ENCODE measurements at places on chromosomes 6 and 20. TPM values are rescaled to one million over a fixed set of nuclear protein-coding genes. Genes with fewer than 3 reads are reported as not detected.

The POU5F1 gene
- 0.20 TPM for total RNA-seq

The RCAN2 gene
- total RNA-seq = 0.65 TPM

The GPLD1 gene
- 0.10 TPM for total RNA-seq

The SIRPD gene
- 0.17 TPM for total RNA-seq

The TEAD3 gene
- total RNA-seq = 0.07 TPM

The TUBE1 gene
- 14.9 TPM for total RNA-seq

DNA sequence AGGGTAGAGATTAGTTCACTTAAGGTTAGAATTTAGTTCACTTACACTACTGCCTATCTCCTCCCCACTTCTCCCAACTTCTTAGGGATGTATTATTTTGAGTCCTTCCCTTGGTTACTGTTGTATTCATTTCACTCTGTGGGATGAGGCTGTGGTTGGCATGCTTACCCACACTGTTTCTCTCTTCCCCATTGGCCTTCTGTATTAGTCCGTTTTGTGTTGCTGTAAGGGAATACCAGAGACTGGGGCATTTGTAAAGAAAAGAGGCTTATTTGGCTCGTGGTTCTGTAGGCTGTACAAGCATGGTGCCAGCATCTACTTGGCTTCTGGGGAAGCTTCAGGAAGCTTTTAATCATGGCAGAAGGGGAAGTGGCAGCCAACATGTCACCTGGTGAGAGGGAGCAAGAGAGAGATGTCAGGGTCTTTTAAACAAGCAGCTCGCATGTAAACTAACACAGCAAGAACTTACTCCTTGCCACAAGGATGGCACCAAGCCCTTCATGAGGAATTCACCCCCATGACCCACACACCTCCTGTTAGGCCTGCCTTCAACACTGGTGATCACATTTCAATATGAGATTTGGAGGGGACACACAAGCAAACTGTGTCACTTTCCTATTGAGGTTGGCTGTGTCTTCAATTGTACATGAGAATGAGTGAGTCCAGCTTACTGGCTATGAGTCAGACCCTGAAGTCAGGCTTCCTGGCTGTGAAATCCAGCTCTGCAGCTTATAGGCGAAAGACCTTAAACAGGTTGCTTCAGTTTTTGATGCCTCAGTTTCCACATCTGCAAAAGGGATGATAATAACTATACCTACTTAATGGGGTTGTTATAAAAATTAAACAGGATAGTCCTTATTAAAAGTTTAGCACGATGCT, 53.3 kb downstream of the SYNDIG1 start:
- no peaks in the 10 kb centered on the region for H3K36me3 ChIP-seq
- no peaks in the 10 kb centered on the region for H3K27me3 ChIP-seq
- H3K4me1 ChIP-seq = peaks cover 2% of the 10 kb centered on the region
- no peak overlapping the region for H3K4me3 ChIP-seq

- no peak for DNase-seq
- no peak overlapping the region for H3K4me3 ChIP-seq
- H3K27me3 ChIP-seq = peaks cover 10% of the 10 kb centered on the region
- no peaks in the 10 kb centered on the region for H3K36me3 ChIP-seq
- H3K4me1 ChIP-seq = no peaks in the 10 kb centered on the region
- no peak overlapping the region for H3K27ac ChIP-seq
Observed at GRCh38 chr6:163387317-163387716, 27.2 kb upstream of the QKI start.

DNA sequence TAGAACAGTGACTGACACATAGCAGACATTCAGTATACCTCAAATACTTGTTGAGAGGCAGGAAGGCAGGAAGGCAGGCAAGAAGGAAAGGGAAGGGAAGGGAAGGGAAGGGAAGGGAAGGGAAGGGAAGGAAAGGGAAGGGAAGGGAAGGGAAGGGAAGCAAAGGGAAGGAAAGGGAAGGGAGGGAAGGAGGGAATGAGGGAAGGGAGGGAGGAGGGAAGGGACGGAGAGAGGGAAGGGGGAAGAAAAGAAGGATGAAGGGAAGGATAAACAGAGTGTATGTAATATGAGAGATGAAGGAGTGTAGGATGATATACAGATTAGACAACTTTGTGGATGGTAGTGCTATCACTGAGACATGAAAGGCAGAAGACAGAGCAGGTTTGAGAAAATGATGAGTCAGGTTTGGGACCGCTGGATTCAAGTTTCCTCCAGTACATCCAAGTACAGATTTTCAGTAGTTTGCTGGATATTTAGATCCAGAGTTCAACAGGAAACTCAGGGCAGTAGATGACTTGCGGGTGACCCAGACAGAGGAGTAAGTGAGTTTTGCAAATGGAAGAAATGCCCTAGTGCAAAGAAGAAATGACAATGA, 85.9 kb downstream of the MAFB start:
- no peak for DNase-seq
- no peak overlapping the region for H3K27ac ChIP-seq
- H3K4me1 ChIP-seq = no peaks in the 10 kb centered on the region
- no peaks in the 10 kb centered on the region for H3K36me3 ChIP-seq
- H3K27me3 ChIP-seq = peaks cover 7% of the 10 kb centered on the region

- H3K4me3 ChIP-seq = no peak overlapping the region
- DNase-seq = no peak
- H3K36me3 ChIP-seq = no peaks in the 10 kb centered on the region
- no peak overlapping the region for H3K27ac ChIP-seq
Observed at GRCh38 chr6:8859501-8859900, 424.2 kb upstream of the SLC35B3 start.

DNA sequence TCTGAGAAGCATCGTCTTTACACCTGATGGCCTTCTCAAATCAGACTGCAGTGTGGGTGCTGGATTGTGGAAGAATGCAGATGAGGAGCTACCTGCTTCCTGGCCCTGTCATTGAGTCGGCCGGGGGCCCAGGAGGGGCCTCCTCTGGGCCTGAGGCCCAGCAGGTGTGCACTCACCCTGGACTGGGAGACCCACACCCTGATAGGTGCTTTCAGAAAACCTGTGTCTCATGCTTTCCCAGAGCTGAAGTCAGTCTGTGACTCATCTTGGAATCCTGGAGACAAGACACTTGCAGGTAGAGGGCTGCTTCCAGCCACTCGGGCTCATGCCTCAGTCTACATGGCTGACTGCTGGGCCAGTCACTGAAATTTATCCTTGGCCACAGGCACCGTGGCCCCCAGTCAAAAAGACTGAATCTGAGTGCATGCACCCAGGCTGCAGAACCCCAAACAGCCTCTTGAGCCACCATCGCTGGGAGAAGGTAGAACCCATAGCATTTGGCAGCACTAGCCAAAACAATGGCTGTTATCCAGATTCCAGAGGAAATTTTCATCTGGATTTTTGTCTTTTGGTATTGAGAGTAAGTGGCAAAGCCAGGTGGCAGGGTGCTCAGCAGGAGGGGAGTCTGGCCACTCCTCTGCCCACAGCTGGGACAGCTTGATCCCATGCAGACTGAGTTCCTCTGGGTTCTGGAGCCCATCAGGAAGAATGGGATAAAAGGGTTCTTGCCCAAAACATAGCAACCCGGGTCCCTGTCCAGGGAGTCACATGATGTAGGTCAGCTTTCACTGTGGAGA, 182.0 kb upstream of the CST7 start:
- peak; percentile 3 for DNase-seq
- no peak overlapping the region for H3K27ac ChIP-seq
- no peaks in the 10 kb centered on the region for H3K4me1 ChIP-seq
- no peak overlapping the region for H3K4me3 ChIP-seq
- H3K36me3 ChIP-seq = no peaks in the 10 kb centered on the region

DNA sequence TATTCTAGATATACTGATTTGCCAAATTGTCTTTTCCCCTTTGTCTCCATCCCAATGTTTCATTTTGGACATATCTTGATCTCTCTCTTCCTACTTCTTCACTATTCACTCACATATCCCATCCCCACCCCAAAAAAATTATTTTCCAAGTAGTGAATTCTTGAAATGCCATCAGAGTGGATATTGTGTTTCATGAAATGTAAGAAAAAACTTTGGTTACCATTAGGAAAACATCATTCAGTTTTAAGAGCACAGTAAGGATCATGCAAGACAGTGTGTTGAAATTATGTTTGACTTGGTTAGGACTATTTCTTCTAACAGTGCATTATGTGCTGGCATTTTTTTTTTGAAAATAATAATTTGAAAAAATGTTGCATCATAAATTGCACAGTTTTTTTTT, 5.7 kb downstream of the RSPO3 start:
- DNase-seq = no peak
- H3K4me3 ChIP-seq = no peak overlapping the region
- no peak overlapping the region for H3K27ac ChIP-seq
- H3K27me3 ChIP-seq = peaks cover 58% of the 10 kb centered on the region
- H3K36me3 ChIP-seq = no peaks in the 10 kb centered on the region

DNA sequence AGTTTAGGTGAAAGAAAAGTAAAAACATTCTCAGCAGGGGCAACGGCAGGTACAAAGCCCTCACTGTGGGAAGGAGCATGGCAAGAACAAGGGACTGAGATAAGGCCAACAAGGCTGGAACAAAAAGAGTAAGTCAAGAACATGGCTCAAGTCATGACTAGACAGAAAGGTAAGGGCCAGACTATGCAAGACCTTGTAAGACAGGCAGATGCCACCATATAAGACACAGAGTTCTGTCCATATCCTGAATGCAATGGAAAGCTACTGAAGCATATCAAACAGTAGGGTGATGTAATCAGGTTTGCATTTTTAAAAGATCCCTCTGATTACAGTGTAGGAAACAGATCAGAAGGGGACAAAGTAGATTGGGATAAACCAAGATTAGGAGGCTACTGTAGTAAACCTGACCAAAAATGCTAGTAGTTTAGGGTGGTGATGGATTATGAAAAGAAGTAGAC, 5.5 kb downstream of the REV3L start:
- no peaks in the 10 kb centered on the region for H3K27me3 ChIP-seq
- H3K27ac ChIP-seq = no peak overlapping the region
- H3K4me1 ChIP-seq = peaks cover 47% of the 10 kb centered on the region
- H3K36me3 ChIP-seq = peaks cover 3% of the 10 kb centered on the region
- no peak for DNase-seq

- no peak for DNase-seq
- peaks cover 19% of the 10 kb centered on the region for H3K36me3 ChIP-seq
- H3K27ac ChIP-seq = no peak overlapping the region
- peaks cover 25% of the 10 kb centered on the region for H3K4me1 ChIP-seq
- no peak overlapping the region for H3K4me3 ChIP-seq
Observed at GRCh38 chr6:29938746-29939508, 3.4 kb upstream of the HLA-A start.

- no peaks in the 10 kb centered on the region for H3K36me3 ChIP-seq
- DNase-seq = no peak
- H3K4me3 ChIP-seq = no peak overlapping the region
Observed at GRCh38 chr6:162313922-162314660, 413.5 kb downstream of the PRKN start.

GRCh38 chr6:31621991-31622390, 1.5 kb downstream of the PRRC2A start:
- H3K4me1 ChIP-seq = peaks cover 32% of the 10 kb centered on the region
- H3K27me3 ChIP-seq = no peaks in the 10 kb centered on the region
- H3K36me3 ChIP-seq = peaks cover 53% of the 10 kb centered on the region
- H3K27ac ChIP-seq = peak overlapping the region; percentile 92
- H3K4me3 ChIP-seq = peak overlapping the region; percentile 86
- no peak for DNase-seq

DNA sequence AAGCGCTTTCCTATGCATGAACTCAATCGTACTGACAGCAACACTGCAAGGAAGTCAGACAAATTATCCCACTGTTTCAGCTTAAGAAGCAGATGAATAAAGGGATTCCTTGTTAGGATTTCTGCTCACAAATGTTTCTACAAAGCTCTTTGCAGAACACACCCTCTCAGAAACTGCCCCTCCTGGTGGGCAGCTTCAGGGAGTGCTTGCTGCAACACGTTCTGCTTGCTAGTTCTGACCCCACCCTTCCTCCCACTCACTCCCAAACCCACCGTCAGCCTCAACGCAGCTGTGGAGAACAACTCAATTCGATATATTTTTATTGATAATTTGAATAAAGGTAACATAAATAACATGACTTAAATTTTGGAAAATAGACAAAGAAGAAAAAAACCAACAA, 250.8 kb upstream of the PRDM1 start:
- H3K4me3 ChIP-seq = no peak overlapping the region
- no peak overlapping the region for H3K27ac ChIP-seq
- no peak for DNase-seq
- no peaks in the 10 kb centered on the region for H3K27me3 ChIP-seq

- H3K27ac ChIP-seq = no peak overlapping the region
- H3K4me1 ChIP-seq = no peaks in the 10 kb centered on the region
- no peak for DNase-seq
Observed at GRCh38 chr6:25746968-25747367, 7.6 kb upstream of the SLC17A4 start.

DNA sequence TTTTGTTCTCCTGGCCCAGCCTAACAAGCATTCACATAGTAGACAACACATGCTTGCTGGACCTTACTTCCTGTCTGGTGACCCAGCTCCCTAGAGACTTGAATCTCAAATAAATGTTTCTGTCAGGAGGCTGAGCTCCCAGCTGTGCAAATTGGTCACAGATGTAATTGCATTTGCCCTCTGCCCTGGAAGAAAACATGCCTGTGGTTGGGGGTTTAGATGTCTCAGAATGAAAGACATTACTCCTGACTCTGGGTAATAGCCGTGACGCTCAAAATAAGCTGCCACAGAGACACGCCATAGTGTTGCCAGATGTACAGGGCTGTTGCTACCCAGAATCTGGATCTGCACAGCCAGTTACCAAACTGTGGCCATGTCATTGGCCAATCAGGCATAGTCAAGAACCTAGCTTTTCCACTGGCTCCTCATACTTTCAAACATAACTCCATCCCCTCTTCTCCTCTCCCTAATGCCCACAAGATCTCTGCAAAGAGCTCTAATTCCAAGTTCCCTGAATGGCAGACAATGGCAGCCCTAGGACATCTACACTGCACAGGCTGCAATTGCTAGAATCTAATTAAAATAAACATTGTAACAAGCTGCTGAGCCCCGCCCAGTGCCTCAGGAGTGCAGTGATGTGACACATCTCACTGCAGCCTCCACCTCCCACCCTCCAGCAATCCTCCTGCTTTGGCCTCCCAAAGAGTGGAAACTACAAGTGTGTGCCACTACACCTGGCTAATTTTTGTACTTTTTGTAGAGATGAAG, 32.8 kb upstream of the GMPR start:
- no peaks in the 10 kb centered on the region for H3K36me3 ChIP-seq
- H3K27me3 ChIP-seq = peaks cover 15% of the 10 kb centered on the region
- no peaks in the 10 kb centered on the region for H3K4me1 ChIP-seq
- H3K4me3 ChIP-seq = no peak overlapping the region

GRCh38 chr6:161100072-161100471, 108.5 kb downstream of the MAP3K4 start:
- H3K36me3 ChIP-seq = peaks cover 32% of the 10 kb centered on the region
- DNase-seq = no peak
- no peak overlapping the region for H3K27ac ChIP-seq
- no peaks in the 10 kb centered on the region for H3K27me3 ChIP-seq

Data from activated CD4-positive, alpha-beta T cell treated with anti-CD3 and anti-CD28 coated beads, Interleukin-2, amount 10 ng/mL, durations not matched to agents 7 days and 5 days (primary cell).